ENCODE measurements at places on chromosomes 11 and 22.
A peak's percentile ranks its signal among the peaks of the same experiment; 100 is the strongest.

GRCh38 chr11:71929491-71929890, 645 bp downstream of the RNF121 start:
- no peak for DNase-seq

GRCh38 chr22:31922534-31922933, 21.8 kb upstream of the YWHAH start:
- no peak for DNase-seq

DNA sequence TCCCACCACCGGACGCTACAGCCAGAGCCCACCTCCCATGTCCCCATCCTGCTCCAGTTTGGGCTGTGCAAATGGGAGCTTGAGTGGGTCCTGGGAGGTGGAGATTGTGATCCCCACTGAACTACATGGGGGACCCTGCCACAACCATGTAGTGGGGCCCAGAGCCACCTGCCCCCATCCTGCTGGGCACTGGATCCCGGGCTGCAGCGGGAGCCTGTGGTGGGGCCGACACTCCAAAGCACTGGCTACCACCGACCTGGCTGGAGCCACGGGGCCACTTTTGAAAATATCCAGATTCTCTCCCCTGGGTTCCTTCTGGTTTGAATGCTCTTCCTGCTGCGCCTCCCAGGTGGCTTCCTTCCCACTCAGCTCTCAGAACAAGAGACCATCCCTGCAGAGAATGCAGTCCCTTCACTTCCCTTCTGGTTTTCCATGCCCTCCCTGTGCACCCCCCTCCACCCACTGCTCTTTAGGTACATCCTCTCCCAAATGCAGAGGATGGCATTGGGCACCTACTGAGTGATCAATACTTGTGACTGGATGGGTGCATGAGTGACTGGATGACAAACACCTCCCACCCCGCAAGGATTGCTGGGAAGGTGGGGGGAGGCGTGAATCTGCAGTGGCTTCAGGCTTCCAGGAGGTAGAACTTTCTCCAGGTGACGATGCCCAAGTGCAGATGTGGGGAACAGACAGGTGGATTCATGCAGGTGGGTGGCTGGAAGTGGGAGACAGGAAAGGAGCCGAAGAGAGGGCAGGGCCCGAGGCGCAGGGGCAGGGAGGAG, 846 bp upstream of the UNC93B1 start:
- DNase-seq = no peak

- DNase-seq = peak; percentile 60
Measured at GRCh38 chr11:57406337-57406904, 16.0 kb upstream of the PRG2 start.

DNA sequence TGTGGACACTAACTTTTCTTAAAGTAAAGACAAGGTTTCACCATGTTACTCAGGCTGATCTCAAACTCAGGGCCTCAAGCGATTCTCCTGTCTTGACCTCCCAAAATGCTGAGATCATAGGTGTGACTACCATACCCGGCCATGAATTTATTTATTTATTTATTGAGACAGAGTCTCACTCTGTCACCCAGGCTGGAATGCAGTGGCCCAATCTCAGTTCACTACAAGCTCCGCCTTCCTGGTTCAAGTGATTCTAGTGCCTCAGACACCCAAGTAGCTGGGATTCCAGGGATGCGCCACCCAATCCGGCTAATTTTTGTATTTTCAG, 29.7 kb upstream of the PCF11 start:
- no peak for DNase-seq

DNA sequence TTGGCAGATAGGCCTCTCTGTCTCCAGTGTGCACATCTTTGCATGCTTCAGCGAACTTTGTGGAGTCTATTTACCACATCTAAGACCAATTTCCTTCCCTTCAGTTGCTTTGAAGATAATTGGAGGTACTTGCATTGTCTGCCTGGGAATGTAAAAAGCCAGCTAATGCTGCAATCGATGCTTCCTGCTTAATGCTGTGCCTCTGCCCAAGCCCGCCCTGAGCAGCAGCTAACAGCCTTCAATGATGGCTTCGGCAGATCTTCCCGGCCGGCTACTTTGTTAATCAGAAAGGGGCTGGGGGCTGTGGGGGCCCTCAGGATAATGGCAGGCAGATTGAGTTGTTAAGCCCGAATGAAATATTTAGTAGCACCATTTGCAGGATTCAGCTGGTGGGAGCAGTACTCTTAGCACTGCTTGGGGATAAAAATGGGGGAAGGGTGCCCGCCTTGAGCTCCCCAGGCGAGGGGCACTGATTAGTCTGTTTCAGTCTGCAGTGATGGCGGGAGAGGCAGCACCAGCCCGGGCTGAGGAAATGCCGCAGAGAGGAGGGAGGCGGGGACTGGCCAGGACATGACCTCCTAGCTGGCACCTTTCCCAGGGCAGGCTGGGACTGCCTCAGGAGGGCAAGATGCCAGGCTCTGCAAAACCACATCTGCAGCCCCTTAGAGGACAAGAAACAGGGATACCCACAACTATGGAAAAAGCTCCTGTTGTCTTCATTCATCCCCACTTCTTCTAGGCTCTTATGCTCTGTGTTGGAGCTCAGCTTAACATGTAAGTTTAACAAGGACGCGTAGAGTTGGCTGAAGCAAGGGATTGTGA, 460.0 kb downstream of the BUD13 start:
- DNase-seq = no peak

DNA sequence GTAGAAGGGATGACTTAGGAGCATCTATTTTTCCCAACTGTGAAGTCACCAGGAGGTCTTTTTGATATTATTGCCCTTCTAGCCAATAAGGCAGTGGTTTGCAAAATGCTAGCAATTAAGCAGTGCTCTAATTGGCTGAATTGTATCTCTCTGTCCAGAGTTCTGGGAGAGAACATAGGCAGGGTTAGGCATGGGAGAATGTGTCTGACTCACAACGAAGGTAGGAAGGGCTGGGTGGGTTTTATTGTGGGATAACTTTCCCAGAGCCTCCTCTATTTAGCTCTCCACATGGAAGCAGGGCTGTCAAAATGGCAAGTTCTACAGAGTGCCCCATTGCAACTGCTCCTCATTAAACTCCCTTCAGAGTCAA, 415.9 kb upstream of the CADM1 start:
- no peak for DNase-seq

DNA sequence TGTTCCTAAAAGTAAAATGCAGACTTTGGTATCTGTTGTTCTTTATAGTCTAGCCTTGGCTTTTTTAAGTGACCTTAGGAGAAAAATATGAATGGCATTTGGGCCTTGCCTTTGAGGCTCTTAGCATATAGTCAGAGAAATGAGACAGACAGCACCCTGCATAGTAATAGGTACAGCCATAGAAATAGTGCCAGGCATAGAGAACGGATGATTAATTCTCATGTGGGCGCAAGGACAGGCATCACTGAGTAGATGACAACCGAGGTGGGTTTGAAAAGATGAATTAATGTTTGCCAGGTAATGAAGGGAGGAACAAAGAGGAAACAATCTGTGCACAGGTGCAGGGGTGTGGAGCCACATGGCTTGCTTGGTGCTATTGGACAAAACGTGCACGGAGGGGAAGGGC, 90.5 kb downstream of the BMAL1 start:
- DNase-seq = no peak

DNA sequence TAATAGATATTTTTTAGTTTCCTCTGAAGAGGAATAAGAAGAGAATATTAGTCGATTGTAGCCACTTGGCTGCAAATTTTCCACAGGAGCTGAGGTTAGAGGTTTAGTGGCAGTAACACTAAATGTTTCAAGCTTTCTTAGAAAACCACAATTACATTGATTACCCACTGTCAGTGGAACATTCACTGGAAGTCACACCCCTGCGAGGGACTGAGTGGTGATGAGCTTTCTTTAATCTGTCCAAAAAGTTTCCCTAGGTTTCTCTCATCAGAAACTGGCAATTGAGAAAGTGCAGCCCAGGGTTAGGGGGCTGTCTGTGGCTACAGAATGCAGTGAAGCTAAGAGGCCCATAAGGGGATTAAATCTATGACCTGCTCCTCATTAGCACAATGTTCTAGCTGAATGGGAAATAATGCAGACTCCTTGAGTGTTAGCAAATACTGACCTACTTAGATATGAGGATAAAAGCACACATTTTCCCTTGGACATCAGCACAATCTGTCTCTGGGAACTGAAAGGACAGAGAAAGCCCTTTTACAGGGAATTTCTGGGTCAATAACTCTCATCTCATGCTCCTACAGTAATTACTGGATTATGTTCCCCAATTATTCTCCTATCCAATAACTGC, 189.5 kb downstream of the FAM76B start:
- DNase-seq = peak; percentile 48

DNA sequence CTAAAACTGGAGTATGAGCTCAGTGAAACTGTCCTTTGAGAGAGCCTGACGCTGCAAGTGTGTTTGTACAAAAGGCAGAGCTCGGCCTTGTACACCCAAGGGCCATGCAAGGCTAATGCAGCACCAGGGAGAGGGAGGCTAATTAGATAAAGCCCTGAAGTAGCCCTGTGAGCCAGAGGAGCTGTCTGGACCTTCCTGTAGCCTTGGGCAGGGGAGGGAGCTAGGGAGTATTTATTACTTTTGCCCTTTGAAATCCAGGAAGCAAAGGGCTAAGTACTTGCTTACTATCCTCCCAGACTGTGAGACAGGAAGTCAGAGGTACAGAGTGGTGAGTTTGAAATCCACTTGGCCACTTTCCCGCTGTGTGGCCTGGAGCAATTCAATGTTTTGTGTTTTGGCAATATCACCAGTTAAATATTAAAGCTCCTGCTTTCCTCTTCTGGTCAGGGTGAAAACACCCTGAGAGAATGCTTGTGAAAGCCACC, 10.2 kb upstream of the LDHA start:
- DNase-seq = no peak

- no peak for DNase-seq
Measured at GRCh38 chr11:46695345-46696211, 4.8 kb downstream of the ARHGAP1 start.

- no peak for DNase-seq
Measured at GRCh38 chr11:34353881-34354280, 3.9 kb downstream of the ABTB2 start.

DNA sequence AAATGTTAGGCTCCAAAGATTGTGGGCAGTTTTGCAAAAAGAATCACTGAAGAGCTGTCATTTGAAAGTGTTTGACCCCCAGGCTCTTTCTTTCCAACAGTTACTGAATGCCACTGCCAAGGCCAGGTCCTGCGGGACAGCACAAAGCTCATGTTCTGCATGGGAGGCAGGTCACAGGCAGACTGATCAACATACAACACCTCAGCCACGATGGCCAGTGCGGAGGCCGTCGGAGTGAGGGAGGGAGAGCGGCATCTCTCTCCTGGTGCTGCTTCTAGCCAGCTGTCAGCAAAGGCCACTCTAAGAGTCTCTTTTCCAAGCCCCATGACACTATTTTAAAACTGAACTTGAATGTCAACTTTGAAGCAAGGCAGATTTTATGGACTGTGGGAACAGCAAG, 49.9 kb downstream of the ARFGAP3 start:
- no peak for DNase-seq
